ENCODE measurements at places on chromosomes 12 and 14. TPM values are rescaled to one million over a fixed set of nuclear protein-coding genes. Genes with fewer than 3 reads are reported as not detected.

The KRT6C gene
- total RNA-seq: not detected

The PGAM5 gene
- total RNA-seq: 24.4 TPM

The TAS2R50 gene
- 2.9 TPM for total RNA-seq

The NPC2 gene
- total RNA-seq: 325 TPM

The STAC3 gene
- total RNA-seq: 0.33 TPM

The TEX52 gene
- not detected for total RNA-seq

The C12orf54 gene
- total RNA-seq: not detected

Measured in smooth muscle cell of the pulmonary artery (primary cell).